Caco-2 (cell line): ENCODE measurements at places on chromosomes 3 and 15.

DNA sequence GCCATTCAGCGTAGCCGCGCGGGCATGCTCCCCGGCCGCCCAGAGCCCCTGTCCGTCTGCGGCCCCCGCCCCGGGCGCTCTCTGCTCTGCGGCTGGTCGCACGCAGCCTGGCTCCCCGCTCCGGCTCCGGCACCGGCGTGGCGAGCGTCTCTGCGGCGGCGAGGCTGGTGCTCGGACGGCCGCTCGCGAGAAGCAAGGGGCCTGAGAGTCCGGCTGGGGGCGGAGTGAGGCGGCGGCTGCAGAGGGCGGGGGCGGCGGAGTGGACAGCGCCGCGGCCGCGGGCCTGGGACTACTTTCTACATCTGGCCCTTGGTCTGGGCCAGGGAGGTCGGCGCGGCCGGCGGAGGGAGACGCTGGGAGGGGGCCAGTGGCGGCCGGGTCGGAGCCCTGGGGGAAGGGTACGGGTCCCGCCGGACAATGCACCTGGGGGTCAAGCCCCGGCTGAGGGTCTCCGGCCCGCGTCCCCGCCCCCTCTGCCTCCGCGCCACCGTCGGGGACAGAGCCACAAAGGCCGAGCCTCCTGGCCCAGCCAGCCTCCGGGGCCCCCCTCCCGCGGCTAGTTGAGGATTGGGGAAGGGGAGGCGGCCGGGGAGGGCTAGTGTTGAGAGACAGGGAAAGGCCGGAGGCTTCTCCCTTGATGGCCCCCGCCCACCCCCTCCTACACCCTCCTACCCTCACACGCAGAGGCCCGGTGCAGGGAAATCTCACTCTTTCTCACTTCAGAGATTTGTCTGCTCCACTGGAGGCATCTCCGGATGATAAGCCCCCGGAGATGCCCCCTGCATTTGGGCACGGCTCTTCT, at the start of gene PRTG:
Gene PRTG (minus strand): TSS at position 226 of the 802 bp plus-strand sequence. CDS start 221 bp downstream, at position 5.
- peak within 1 kb of the TSS; percentile 90 for H3K4me3 ChIP-seq
- peak; percentile 91 for DNase-seq
- no peaks in the 10 kb centered on the region; the same call in 1 of the 2 replicates for H3K36me3 ChIP-seq
- H3K27me3 ChIP-seq, result no peaks in the 10 kb centered on the region
- peaks cover 42% of the 10 kb centered on the region for H3K4me1 ChIP-seq
- peak within 1 kb of the TSS; percentile 20 for H3K27ac ChIP-seq

- H3K4me1 ChIP-seq, result no peaks in the 10 kb centered on the region
- H3K36me3 ChIP-seq, result no peaks in the 10 kb centered on the region
- H3K27me3 ChIP-seq, result no peaks in the 10 kb centered on the region
- H3K27ac ChIP-seq, result no peak overlapping the region
These were observed 103.6 kb downstream of the BOC start for GRCh38 chr3:113314923-113315322.

DNA sequence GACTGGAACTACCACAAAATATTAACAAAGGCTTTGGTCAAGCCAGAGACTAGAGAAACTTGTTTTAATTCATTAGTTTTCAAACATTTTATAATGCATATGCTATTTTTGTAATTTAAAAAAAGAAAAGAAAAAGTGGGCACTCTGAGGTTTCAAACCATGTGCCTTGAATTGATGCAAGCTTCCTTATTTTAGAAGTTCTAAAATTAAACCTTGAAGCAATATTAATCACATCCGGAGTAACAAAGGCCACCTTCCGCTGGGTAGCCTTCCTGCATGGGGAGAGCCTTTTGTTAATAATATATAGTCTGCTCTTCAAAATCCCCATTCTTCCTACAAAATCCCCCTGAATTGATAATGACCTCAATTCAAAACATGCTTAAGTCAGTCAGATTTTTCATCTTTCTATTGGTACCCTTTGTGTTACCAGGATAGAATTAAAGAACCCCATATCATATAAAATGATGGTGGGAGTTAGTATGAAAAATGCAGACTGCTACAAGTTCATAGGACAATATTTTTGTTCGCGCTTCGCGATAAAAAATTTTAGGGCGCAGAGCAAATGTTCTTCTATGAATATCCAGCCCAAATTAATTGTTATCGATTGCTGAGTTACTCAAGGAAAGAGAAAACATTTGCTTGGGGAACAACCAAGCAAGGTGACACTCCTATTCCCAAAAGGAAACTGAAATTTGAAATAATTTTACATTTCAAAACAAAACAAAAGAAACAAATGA, 30.6 kb downstream of the LDHAL6B start:
- DNase-seq, result no peak
- no peaks in the 10 kb centered on the region for H3K36me3 ChIP-seq
- no peak overlapping the region for H3K4me3 ChIP-seq
- H3K4me1 ChIP-seq, result peaks cover 7% of the 10 kb centered on the region; the same call in 1 of the 2 replicates
- H3K27ac ChIP-seq, result no peak overlapping the region

GRCh38 chr3:106063909-106064308, 195.1 kb upstream of the CBLB start:
- no peak overlapping the region for H3K27ac ChIP-seq
- no peaks in the 10 kb centered on the region for H3K27me3 ChIP-seq
- H3K36me3 ChIP-seq, result no peaks in the 10 kb centered on the region; the same call in 1 of the 2 replicates
- no peak for DNase-seq
- peaks cover 22% of the 10 kb centered on the region for H3K4me1 ChIP-seq

DNA sequence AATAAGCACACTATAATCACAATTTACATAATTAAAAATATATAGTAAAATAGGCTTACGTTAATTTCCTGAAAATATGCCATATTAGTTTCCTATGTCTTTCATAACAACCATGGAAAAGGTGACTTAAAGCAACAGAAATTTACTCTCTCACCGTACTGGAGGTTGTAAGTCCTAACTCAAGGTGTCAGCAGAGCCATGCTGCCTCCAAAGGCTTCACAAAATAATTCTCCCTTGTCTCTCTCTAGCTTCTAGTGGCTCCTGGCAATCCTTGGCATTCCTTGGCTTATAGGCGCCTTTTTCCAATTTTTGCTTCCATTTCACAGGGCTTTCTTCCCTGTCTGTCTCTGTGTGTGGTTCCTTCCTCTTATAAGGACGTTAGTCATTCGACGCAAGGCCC, 7.6 kb downstream of the SI start:
- H3K27me3 ChIP-seq, result no peaks in the 10 kb centered on the region
- no peaks in the 10 kb centered on the region for H3K36me3 ChIP-seq
- H3K27ac ChIP-seq, result no peak overlapping the region
- H3K4me1 ChIP-seq, result no peaks in the 10 kb centered on the region

DNA sequence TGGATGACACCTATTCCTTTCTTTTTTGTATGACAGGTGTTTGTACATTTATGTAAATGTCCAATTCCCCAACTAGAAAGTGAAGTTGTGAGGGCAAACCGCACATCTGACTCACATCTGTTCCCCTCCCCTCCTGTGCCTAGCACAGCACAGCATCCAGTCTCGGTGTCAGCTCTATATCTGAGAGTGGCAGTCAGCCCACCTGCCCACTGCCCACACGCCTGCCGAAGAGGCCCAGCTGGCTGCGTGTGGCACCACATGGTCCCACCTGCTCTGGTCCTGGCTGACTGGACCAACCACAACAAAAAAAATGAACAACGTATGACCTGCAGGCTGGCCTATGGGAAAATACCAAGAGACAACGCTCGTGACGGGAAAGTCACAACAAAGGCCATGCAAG, 62.8 kb downstream of the XXYLT1 start:
- no peaks in the 10 kb centered on the region for H3K27me3 ChIP-seq
- no peak overlapping the region for H3K27ac ChIP-seq
- no peak overlapping the region for H3K4me3 ChIP-seq
- H3K36me3 ChIP-seq, result no peaks in the 10 kb centered on the region
- DNase-seq, result no peak

- H3K4me3 ChIP-seq, result no peak overlapping the region
- peak overlapping the region; percentile 34 for H3K27ac ChIP-seq
- no peak for DNase-seq
- H3K36me3 ChIP-seq, result no peaks in the 10 kb centered on the region
- peaks cover 16% of the 10 kb centered on the region for H3K4me1 ChIP-seq
These were observed 32.2 kb downstream of the SLC24A1 start for GRCh38 chr15:65653801-65654521.

DNA sequence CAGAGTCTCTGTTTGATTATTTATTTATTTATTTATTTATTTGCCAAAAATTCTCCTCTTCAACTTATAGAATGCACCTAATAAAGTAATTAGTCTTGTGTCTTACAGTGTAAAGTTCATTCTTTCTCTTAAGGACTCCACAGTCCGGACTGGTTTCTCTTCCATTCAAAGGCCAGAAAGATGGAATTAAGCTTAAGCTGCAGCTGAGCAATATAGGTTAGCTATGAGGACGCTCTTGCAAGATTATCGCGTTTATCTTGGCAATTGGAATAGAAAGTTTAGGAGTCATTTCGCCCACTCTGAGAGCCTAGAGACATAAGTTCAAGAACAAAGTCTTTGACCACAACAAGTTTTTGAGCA, 15.0 kb downstream of the TAGLN3 start:
- 0 out of 2 replicates have a peak, but pooled peaks cover 2% of the 10 kb centered on the region for H3K4me1 ChIP-seq
- H3K36me3 ChIP-seq, result no peaks in the 10 kb centered on the region
- H3K27me3 ChIP-seq, result no peaks in the 10 kb centered on the region
- H3K4me3 ChIP-seq, result no peak overlapping the region

GRCh38 chr15:76114561-76114960, 54.8 kb downstream of the TMEM266 start:
- H3K4me3 ChIP-seq, result no peak overlapping the region
- no peak overlapping the region for H3K27ac ChIP-seq
- H3K4me1 ChIP-seq, result 0 out of 2 replicates have a peak, but pooled peaks cover 5% of the 10 kb centered on the region
- no peaks in the 10 kb centered on the region for H3K27me3 ChIP-seq
- no peaks in the 10 kb centered on the region for H3K36me3 ChIP-seq

DNA sequence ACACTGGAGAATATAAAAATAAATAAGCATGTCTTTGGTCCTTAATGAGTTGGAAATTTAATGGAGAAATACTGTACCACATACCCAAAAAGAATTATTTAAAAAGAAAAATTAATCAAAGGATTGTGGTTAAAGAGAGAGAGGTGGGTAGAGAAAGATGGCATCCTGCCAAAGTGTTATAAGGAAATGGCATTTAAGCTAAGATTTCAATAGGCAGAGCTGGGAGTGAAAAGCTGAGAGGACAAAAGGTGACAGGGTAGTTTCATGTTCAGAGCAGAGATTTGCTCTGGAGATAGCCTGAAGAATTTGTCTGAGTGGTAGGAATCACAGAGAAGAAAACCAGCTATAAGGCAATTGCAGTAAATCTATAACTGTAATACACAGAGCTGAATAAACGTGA, 181.0 kb downstream of the SI start:
- H3K4me3 ChIP-seq, result no peak overlapping the region
- DNase-seq, result no peak
- H3K4me1 ChIP-seq, result no peaks in the 10 kb centered on the region
- H3K27ac ChIP-seq, result no peak overlapping the region

GRCh38 chr3:180253283-180253682, 216.5 kb upstream of the PEX5L start:
- H3K4me1 ChIP-seq, result no peaks in the 10 kb centered on the region
- DNase-seq, result no peak
- no peaks in the 10 kb centered on the region for H3K36me3 ChIP-seq
- H3K27ac ChIP-seq, result no peak overlapping the region
- no peak overlapping the region for H3K4me3 ChIP-seq
- H3K27me3 ChIP-seq, result no peaks in the 10 kb centered on the region

DNA sequence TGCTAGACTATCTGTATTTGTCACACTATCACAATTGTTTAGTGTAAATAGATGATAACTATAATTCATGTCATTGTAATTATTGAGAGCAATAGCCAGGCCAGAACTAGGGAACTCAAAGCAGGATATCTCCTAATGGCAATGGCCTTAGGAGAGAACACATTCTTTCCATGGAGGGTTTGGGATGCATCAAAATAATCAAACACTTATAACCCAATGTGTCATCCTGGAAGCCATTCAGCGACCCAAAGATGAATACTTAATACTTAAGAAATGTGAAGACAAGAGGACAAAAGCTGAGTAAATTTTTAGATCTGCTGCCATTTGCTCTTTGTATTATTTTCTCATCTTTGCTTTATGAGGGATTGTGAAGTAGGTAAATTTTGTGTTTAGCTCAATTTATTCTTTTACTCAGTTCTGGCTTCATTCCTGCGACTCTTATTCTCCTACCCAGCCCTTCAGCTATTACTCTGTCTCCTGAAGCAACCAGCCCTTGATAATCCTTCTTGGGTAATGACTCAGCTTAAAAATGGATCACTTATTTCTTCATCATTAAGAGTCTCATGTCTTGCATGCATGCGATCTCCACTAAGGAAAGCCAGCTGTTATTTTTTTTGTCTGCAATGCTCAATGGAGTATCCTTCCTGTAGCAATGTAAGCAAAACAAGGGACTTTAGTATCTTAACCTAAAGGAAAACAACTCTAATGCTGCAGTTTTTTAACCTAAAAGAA, 2.0 kb downstream of the OR4F15 start:
- DNase-seq, result no peak
- no peaks in the 10 kb centered on the region for H3K4me1 ChIP-seq
- no peak overlapping the region for H3K27ac ChIP-seq
- no peaks in the 10 kb centered on the region for H3K36me3 ChIP-seq

DNA sequence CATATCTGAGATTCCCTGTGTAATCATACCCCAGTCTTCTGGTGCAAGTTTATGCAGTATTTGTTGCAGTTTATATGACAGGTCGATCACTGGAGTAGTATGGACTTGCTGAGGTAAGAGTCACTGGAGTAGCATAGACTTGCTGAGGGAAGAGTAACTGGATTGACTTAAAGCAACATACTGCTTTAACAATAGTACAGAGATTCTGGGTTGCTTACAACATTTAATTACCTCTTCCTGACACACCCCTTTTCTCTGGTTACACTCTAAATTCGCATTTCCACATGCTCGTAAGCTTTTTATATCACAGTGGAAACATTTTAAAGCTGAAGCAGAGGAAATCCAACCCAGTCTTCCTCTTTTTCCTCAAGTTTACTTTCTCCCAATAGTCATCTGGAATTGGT, 11.8 kb downstream of the AAGAB start:
- no peak for DNase-seq
- no peaks in the 10 kb centered on the region for H3K4me1 ChIP-seq
- H3K36me3 ChIP-seq, result no peaks in the 10 kb centered on the region; the same call in 1 of the 2 replicates
- H3K27ac ChIP-seq, result no peak overlapping the region

- H3K36me3 ChIP-seq, result no peaks in the 10 kb centered on the region
- no peaks in the 10 kb centered on the region for H3K27me3 ChIP-seq
- no peak within 1 kb of the TSS for H3K27ac ChIP-seq
- no peak for DNase-seq
- peaks cover 47% of the 10 kb centered on the region for H3K4me1 ChIP-seq
These were observed at the start of gene HHLA2 for GRCh38 chr3:108296239-108296638. TSS of gene HHLA2 (plus strand) at chr3:108296548. CDS start at chr3:108351814, 55,266 bp downstream.

DNA sequence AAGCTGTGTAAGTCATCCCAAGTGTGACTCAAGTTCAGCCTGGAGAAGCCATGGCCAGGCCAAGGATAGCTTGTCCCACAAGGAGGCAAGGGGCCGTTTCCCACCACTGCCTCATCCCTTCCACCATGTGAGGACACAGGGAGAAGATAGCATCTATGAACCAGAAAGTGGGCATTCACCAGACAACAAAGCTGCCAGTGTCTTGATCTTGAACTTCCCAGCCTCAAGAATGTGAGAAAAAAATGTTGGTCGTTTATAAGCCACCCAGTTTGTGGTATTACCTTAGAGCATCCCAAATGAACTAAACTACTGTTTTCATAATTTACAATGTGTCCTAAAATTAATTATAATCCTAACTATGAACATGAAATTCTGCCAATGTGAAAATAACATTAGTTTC, 930.8 kb upstream of the CFAP20DC start:
- no peaks in the 10 kb centered on the region for H3K36me3 ChIP-seq
- no peaks in the 10 kb centered on the region for H3K4me1 ChIP-seq
- H3K27me3 ChIP-seq, result no peaks in the 10 kb centered on the region

GRCh38 chr3:111831840-111832239, 27.2 kb upstream of the PHLDB2 start:
- no peak for DNase-seq
- H3K36me3 ChIP-seq, result no peaks in the 10 kb centered on the region
- H3K4me3 ChIP-seq, result no peak overlapping the region
- no peaks in the 10 kb centered on the region for H3K27me3 ChIP-seq
- peak overlapping the region; percentile 28 for H3K27ac ChIP-seq

GRCh38 chr3:9474482-9474881, 77.1 kb downstream of the SETD5 start:
- no peak overlapping the region for H3K4me3 ChIP-seq
- H3K27me3 ChIP-seq, result no peaks in the 10 kb centered on the region
- no peak overlapping the region for H3K27ac ChIP-seq
